Fibroblast of skin of scalp (primary cell): ENCODE measurements at places on chromosomes 2 and 18.
A peak's percentile ranks its signal among the peaks of the same experiment; 100 is the strongest.

GRCh38 chr18:51128533-51128932 is 68.9 kb downstream of the MEX3C start:
- DNase-seq, result no peak

DNA sequence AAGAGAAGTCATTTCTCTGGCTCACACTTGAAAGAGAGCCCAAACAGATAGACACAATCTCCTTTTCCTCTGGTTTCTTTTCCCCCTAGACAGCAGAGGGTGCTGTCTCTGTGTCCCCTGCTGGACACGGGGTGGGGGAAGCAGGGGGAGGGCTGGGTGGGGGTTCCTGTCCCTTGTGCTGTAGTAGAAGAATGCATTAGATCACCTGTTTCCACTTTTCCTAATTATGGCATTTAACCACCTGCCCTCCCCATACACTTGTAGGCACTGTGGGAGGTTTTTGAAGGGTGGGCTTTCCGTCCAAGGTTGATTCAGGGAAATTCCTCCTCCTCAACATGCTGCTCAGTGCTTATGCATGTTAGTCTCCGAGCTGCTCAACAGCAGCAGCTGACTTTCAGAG is 206.2 kb upstream of the EPAS1 start:
- peak; percentile 26 for DNase-seq

- DNase-seq, result no peak
Measured at GRCh38 chr2:238964544-238965067, 116.7 kb downstream of the TWIST2 start.

DNA sequence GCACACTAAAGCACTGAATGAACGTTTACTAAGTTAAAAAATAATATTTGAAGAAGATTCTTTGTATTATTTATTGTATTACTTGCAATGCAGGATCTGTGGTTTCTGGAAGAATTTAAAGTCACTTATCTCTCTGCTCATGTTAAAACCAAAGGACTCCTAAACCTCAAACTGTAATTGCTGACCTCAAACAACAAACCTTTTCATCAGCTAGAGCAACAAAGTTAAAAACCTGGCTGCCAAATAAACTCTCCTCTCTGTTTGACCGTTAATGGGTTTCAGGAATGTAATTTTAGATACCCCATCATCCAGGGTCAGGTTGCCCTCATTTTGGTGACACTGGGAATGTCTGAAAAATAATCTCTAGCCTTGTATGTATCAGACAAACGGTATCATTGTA is 239.1 kb downstream of the TGIF1 start:
- DNase-seq, result no peak

DNA sequence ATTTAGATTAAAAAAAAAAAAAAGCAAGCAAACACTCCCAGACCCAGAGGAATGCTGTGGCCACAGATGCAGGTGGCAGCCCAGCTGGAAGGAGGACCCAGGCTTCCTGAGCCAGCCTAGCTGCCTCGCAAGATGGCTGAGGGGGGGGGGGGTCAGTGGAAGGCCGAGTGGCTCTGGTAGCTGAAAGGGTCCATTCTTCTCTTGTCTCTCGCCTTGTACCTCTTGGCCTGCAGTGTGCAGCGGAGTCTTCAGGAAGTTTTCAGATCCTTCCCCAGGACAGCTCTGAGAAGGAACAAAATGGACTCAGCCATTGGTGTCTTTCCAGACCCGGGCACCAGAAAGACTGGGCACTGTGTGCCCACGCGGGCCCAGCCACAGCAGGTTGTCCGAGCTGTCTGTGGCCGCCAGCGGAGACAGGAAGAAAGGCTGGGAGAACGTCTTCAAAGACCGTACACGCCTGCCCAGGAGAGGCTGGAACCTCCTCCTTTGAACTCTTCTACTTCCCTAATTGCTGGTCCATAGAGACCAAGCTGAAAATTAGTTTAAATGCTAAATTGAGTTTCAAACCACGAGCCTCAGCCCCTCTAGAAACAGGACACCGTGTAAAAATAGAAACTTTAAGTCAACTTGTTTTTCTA is 21.3 kb downstream of the APCDD1 start:
- no peak for DNase-seq

DNA sequence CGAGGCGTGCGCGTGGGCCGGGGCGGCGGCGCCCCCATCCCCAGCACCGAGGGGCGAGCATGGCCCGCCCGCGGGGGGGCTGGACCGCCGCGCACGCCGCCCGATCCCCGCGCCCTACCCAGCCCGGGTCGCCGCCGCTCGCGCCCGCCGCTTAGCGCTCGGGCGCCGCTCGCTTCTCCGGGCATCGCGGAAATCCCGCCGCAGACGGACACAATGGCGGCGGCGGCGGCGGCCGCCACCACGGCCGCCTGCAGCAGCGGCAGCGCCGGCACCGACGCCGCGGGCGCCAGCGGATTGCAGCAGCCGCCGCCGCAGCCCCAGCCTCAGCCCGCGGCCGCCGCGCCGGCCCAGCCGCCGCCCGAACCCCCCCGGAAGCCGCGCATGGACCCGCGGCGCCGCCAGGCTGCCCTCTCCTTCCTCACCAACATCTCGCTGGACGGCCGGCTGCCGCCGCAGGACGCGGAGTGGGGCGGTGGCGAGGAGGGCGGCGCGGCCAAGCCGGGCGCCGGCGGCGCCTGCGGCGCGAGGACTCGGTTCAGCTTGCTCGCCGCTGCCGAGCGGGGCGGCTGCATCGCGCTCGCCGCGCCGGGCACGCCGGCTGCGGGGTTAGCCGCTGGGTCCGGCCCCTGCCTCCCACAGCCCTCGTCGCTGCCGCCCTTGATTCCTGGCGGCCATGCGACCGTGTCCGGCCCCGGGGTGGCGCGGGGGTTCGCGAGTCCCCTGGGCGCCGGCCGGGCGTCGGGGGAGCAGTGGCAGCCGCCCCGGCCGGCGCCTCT is 453 bp downstream of the CABLES1 start:
- DNase-seq, result peak; percentile 45

DNA sequence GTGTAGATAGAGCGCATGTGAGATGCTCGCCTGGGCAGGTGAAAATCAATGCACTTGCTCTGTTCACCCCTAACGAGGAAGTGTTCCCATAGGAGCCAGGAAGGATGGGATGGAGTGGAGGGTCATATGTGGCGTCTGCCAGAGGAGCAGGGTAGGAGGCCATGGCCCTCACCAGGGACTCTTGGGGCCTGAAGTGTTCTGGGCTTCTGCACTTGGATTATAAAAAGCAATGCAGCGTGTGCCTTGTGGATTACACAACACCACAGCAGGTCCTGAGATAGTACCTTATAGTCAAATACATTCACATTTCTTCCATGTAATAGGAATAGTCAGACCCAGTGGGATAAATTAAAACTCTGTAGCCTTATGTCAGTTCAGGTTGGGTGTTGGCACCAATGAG is 100.1 kb downstream of the CABLES1 start:
- DNase-seq, result no peak

GRCh38 chr2:167944825-167945659 is 302.4 kb downstream of the STK39 start:
- DNase-seq, result no peak

GRCh38 chr18:64090876-64091275 is 58.0 kb downstream of the LINC00305 start:
- DNase-seq, result no peak

- no peak for DNase-seq
Measured at GRCh38 chr2:238260883-238261282, 21.0 kb upstream of the HES6 start.

DNA sequence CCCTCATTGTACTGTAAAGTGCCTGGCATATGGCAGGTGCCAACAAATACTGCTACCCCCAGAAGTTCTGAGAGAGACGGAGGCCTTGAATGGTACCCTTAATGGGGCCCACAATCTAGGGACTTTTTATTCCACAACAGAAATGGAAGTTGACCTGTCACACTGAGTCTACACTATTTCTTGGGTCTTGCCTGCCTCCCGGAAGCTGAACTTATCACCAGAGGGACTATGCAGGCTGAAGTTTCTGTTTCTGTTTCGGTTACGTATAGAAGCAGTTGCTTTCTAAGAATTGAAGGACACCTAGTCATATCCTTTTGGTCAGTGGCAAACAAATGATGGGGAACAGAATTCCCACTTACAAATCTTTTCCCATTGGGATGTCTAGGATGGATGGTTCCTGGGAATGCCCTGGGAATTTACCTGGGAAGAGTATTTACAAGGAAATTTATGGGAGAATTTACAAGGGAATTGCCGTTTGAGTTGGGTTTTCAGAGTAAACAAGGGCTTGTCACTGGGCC is 74.2 kb downstream of the HS1BP3 start:
- no peak for DNase-seq

DNA sequence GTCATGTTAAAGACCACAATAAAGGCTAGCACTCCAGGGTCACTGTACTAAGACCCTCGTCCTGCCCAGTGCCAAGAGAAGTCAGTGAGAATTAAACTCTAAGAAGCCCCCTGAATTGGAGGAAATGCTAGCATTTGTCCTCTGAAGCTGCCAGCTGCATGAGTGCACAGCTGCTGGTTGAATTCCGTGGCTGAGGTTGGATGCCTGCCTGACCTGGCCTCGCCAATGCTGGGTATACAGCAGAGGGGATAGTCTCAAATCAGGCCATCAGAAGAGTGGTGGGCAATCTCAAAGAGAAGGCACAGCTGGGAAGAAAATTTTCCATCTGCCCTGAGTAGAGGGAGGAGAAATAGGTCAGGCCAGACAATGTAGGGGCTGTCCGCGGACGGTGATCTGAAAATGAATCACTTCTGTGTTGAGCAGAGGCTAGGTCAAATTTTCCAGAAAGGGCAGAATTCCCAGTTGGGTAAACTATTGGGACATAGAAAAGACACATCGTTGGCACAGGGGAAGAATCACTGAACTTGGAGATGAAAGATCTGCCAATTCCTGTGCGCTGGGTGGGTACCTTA is 110.5 kb upstream of the AGAP1 start:
- DNase-seq, result no peak
